Endodermal cell (in vitro differentiated cells): ENCODE measurements at places on chromosomes 7 and 10. TPM values are rescaled to one million over a fixed set of nuclear protein-coding genes. Genes with fewer than 3 reads are reported as not detected.
A peak's percentile ranks its signal among the peaks of the same experiment; 100 is the strongest.

The POT1 gene
- total RNA-seq, result 27.4 and 31.2 TPM in 2 replicates

DNA sequence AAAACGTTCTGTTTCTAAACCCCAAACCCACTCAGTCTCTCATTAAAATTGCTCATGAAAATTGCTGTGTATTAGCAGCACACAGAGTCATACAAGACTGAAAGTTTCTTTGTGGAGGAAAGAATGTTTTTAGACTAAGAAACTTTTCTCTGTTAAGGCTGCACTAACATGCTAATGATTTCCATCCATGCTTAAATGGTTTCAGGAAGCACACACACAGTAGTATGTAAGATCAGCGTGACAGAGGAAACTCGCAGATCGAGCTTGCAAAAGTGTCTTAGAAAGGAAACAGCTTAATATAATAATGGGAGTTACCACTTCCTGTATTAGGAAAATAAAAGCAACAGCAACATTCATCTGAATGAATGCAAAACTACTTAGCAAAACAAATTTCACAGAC, 112.7 kb downstream of the ICA1 start:
- DNase-seq, result no peak
- H3K4me1 ChIP-seq, result no peaks in the 10 kb centered on the region
- no peaks in the 10 kb centered on the region for H3K36me3 ChIP-seq
- H3K27me3 ChIP-seq, result no peaks in the 10 kb centered on the region
- H3K4me3 ChIP-seq, result no peak overlapping the region

The CCL26 gene
- 2.2 and 2.9 TPM in 2 replicates for total RNA-seq

The PRSS37 gene
- not detected in 2 replicates for total RNA-seq

DNA sequence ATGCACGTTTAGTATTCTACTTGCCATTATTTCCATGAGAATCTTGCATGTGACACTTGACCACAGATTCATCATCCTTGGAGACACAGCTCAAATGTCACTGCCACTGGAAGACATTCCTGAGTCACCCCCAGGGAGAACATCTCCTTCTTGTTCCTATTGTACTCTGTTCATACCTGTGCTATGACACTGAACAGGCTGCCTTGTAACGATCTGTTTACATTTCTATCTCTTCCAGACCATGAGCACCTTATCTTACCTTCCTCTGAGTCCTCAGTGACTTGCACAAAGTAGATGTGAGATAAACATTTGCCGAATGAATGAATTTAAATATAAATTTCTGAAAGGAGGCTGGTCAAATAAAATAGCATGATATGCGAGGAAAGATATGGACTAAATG, 331.9 kb upstream of the LRRN3 start:
- DNase-seq, result no peak
- H3K4me1 ChIP-seq, result peaks cover 10% of the 10 kb centered on the region
- H3K27me3 ChIP-seq, result no peaks in the 10 kb centered on the region
- no peak overlapping the region for H3K27ac ChIP-seq

DNA sequence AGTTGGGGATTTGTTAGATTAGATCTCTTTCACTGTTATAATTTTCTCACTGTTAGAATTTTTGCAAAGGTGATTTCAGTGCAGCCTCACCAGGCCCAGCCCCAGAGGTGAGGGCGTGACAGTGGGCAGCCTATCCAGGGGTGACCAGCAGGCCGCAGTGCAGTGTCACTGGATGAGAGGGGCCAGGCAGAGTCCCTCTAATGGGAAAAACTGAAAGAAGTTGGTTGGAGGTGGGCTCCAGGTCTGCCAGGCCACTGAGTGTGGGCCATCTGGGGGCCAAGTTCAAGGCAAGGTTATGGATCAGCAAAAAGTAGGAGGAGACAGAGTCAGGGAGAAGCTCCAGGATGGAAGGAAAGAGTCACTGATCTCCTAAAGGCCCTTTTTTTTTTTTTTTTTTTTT, 90.5 kb upstream of the SDK1 start:
- no peak overlapping the region for H3K27ac ChIP-seq
- H3K27me3 ChIP-seq, result no peaks in the 10 kb centered on the region
- peak; percentile 80 for DNase-seq
- no peaks in the 10 kb centered on the region for H3K4me1 ChIP-seq
- no peak overlapping the region for H3K4me3 ChIP-seq

The LFNG gene
- total RNA-seq, result 13.7 to 17.7 TPM (median 16.0 TPM) in 3 replicates

The UNC5B gene
- total RNA-seq, result 14.5 TPM in 2 replicates

GRCh38 chr7:132650498-132650897, 74.2 kb upstream of the PLXNA4 start:
- H3K27ac ChIP-seq, result no peak overlapping the region
- H3K4me1 ChIP-seq, result no peaks in the 10 kb centered on the region
- H3K27me3 ChIP-seq, result no peaks in the 10 kb centered on the region
- DNase-seq, result no peak
- no peak overlapping the region for H3K4me3 ChIP-seq

GRCh38 chr10:88149906-88150305, 286.5 kb downstream of the PTEN start:
- no peak overlapping the region for H3K27ac ChIP-seq
- H3K4me3 ChIP-seq, result no peak overlapping the region
- peaks cover 73% of the 10 kb centered on the region for H3K27me3 ChIP-seq
- no peak for DNase-seq
- no peaks in the 10 kb centered on the region for H3K36me3 ChIP-seq

DNA sequence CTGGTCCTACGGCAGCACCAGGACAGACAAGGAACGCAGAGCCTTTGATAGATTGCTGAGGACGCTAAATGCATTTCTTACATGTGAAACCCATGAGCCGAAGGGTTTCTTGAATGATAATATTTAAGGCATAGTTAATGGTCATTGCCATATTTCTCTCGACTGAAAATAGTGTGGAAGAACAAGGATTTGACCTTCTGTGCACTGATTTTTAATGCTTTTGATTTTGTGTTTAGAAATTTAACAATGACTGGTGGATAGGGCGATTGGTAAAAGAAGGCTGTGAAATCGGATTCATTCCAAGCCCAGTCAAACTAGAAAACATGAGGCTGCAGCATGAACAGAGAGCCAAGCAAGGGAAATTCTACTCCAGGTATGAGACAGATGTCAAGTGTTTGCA, 150.8 kb downstream of the NSUN6 start:
- H3K36me3 ChIP-seq, result no peaks in the 10 kb centered on the region
- no peak overlapping the region for H3K4me3 ChIP-seq
- no peak for DNase-seq
- no peaks in the 10 kb centered on the region for H3K4me1 ChIP-seq
- H3K27ac ChIP-seq, result no peak overlapping the region

DNA sequence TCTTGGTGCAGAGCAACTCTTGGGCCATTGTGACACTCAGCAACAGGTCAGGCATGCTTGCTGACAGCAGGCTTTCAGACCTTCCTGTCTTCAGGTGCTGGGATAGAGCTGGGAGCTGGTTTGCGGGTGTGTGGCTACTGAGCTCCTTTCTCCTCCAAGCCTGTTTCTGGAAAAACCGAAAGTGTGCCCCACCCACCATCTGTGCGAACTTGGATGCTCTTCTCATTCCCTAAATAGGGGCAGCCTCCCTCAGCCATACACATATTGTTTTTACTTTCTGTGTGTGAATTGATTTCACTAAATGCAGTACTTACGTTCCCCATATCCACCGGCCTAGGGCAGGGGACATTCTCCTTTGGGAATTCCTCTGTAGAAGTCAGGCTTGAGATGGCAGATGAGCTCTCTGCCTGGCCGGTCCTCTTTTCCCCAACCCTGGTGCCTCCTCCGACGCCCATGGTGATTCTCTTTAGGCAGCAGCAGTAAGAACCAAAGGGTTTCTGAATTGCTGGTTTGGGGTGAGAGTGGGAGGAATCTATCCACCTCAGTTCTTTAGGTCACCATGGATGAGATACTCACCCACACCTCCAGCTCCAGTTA, 6.3 kb upstream of the NEUROG3 start:
- H3K27me3 ChIP-seq, result peaks cover 99% of the 10 kb centered on the region
- no peaks in the 10 kb centered on the region for H3K36me3 ChIP-seq
- H3K4me1 ChIP-seq, result no peaks in the 10 kb centered on the region
- no peak for DNase-seq
- H3K4me3 ChIP-seq, result no peak overlapping the region

- H3K27me3 ChIP-seq, result peaks cover 7% of the 10 kb centered on the region
- no peak for DNase-seq
- H3K36me3 ChIP-seq, result peaks cover 22% of the 10 kb centered on the region
- H3K4me1 ChIP-seq, result no peaks in the 10 kb centered on the region
- peak overlapping the region; percentile 89 for H3K4me3 ChIP-seq
Measured at GRCh38 chr10:124416733-124417132, 2.0 kb downstream of the OAT start.

The UCMA gene
- total RNA-seq, result not detected in 3 replicates

DNA sequence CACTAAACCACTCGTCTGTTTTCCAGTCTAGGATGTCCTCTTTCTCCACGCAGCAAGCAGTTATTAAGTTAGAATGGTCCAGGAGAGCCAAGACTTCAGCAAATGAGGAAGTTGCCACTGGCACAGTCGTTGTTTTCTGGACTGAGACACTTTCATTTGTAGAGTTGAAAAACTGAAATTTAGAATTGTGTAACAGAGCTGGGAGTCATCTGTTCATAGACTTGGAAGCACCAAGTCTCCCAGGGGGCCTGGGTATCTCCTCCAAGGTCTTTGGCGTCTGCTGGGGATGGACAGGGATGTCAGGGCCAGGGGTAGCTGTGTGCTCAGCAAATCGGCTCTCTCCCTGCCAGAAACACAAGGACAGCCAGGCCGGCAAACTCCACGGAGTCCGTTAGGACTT, 208.4 kb downstream of the FANK1 start:
- peak; percentile 4 for DNase-seq
- H3K36me3 ChIP-seq, result no peaks in the 10 kb centered on the region
- H3K27me3 ChIP-seq, result no peaks in the 10 kb centered on the region
- no peak overlapping the region for H3K4me3 ChIP-seq

- no peaks in the 10 kb centered on the region for H3K27me3 ChIP-seq
- no peaks in the 10 kb centered on the region for H3K4me1 ChIP-seq
- no peak for DNase-seq
- no peak overlapping the region for H3K27ac ChIP-seq
- H3K36me3 ChIP-seq, result no peaks in the 10 kb centered on the region
Measured at GRCh38 chr7:121027761-121028669, 39.5 kb downstream of the CPED1 start.

GRCh38 chr7:157525491-157525915, 188.7 kb downstream of the DNAJB6 start:
- no peak overlapping the region for H3K27ac ChIP-seq
- peak; percentile 45 for DNase-seq
- no peak overlapping the region for H3K4me3 ChIP-seq
- H3K27me3 ChIP-seq, result no peaks in the 10 kb centered on the region
- H3K36me3 ChIP-seq, result no peaks in the 10 kb centered on the region

DNA sequence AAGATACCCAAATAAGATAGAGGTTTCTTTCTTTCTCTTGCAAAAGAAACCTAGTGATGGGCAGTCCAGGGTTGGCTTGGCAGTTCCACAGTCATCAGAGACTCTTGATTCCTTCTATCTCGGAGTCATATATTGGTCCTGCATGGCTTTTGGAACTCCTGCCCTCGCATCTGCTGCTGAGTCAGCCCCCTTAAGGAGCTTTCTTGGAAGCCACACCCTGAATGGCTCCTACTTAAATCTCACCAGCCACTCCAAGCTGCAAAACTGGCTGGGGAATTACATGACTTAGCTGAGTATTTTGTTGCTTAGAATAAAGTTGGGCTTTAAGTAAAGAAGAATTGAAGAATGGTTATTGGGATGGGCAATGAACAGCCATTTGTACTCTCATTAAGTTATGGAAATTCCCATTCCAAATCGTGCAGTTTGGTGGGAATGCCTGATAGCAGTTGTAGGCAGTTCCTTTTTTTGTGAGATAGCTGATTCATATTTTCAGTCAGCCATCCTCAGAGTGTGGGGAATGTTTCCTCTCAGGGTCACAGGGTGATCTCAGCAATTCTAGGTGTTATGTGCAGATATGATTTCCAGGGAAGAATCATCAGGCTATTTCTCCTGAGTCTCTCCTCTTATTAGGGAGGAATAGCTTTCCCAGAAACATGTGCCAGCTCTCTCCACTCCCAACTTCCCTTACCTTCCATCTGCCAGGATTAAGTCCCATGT, 209.9 kb downstream of the BBS9 start:
- no peak overlapping the region for H3K4me3 ChIP-seq
- no peak for DNase-seq
- no peak overlapping the region for H3K27ac ChIP-seq
- no peaks in the 10 kb centered on the region for H3K27me3 ChIP-seq
- no peaks in the 10 kb centered on the region for H3K36me3 ChIP-seq
- no peaks in the 10 kb centered on the region for H3K4me1 ChIP-seq

The C10orf62 gene
- total RNA-seq, result not detected in 3 replicates

GRCh38 chr7:142884286-142884640, 1.3 kb downstream of the TRPV6 start:
- H3K4me1 ChIP-seq, result no peaks in the 10 kb centered on the region
- DNase-seq, result peak; percentile 28
- no peaks in the 10 kb centered on the region for H3K36me3 ChIP-seq
- H3K4me3 ChIP-seq, result no peak overlapping the region
- no peak overlapping the region for H3K27ac ChIP-seq

- DNase-seq, result no peak
- no peaks in the 10 kb centered on the region for H3K27me3 ChIP-seq
- H3K4me1 ChIP-seq, result no peaks in the 10 kb centered on the region
- H3K4me3 ChIP-seq, result no peak overlapping the region
Measured at GRCh38 chr7:13257661-13258060, 570.2 kb downstream of the ARL4A start.

DNA sequence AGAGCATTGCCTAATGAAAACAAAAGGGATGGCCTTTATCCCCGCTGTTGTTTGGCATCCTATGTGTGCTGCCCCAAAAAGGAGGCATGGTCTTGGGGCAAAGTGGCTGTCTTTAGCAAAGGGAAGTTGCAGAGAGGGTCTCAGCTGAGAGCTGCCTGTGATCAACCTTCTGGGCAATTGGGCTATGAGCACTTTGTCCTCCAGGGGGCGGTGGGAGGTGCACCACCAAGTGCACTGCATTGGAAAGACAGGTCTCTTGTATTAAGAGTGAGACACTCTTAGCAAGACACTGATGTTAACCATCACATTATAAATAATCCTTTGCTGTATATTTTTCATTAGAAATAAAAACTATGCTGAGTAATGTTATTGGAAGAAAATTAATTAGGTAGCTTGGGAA, 314.8 kb downstream of the POM121L12 start:
- H3K27ac ChIP-seq, result no peak overlapping the region
- H3K4me3 ChIP-seq, result no peak overlapping the region
- peak; percentile 93 for DNase-seq
- no peaks in the 10 kb centered on the region for H3K27me3 ChIP-seq
- H3K4me1 ChIP-seq, result no peaks in the 10 kb centered on the region

The FAM149B1 gene
- 29.2 to 31.7 TPM (median 30.0 TPM) in 3 replicates for total RNA-seq

The PRKAG2 gene
- 18.5 and 20.7 TPM in 2 replicates for total RNA-seq

- H3K4me3 ChIP-seq, result no peak overlapping the region
- no peaks in the 10 kb centered on the region for H3K27me3 ChIP-seq
- peak; percentile 56 for DNase-seq
- no peaks in the 10 kb centered on the region for H3K36me3 ChIP-seq
- no peaks in the 10 kb centered on the region for H3K4me1 ChIP-seq
- H3K27ac ChIP-seq, result peak overlapping the region; percentile 81
Measured at GRCh38 chr7:44639671-44640321, 33.4 kb downstream of the OGDH start.

DNA sequence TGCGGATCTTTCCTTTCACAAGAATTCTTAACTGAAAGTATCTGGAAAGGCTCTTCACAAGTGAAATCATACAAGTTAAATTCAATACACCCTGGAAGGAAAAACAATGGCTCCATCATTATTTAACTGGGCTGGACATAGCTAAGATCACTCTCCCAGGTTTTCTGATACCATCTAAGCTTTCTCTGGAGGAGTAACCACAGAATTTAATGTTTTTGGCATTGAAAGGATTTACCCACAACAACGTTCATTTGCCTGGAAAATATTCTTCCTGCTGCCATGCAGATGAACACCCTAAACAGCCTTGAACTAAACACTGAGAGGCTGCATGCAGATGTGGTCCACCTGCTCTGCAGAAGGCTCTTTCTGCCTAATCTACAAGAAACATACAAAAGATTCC, 4.3 kb downstream of the NEBL start:
- H3K27me3 ChIP-seq, result no peaks in the 10 kb centered on the region
- peaks cover 28% of the 10 kb centered on the region for H3K4me1 ChIP-seq
- H3K4me3 ChIP-seq, result no peak overlapping the region
- no peak for DNase-seq
